Muscle of arm (tissue), 14 donors: ENCODE measurements at places on chromosomes 12 and 14. TPM values are rescaled to one million over a fixed set of nuclear protein-coding genes. Genes with fewer than 3 reads are reported as not detected.

DNA sequence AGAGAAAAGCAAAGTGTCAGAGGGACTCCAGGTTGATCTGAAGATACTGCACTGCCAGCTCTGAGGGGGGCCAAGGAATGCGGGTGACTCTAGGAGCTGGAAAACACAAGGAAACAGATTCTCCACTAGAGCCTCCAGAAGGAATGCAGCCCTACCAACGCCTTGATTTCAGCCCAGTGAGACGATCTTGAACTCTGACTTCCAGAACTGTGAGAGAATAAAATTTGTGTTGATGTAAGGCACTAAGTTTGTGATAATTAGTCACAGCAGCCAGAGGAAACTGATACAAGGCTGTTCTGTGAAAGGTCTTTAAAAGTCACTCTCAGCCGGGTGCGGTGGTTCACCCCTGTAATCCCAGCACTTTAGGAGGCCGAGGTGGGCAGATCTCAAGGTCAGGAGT is 34.2 kb downstream of the CKAP4 start:
- no peak for DNase-seq

Gene HOTAIR
- polyA plus RNA-seq: not detected

DNA sequence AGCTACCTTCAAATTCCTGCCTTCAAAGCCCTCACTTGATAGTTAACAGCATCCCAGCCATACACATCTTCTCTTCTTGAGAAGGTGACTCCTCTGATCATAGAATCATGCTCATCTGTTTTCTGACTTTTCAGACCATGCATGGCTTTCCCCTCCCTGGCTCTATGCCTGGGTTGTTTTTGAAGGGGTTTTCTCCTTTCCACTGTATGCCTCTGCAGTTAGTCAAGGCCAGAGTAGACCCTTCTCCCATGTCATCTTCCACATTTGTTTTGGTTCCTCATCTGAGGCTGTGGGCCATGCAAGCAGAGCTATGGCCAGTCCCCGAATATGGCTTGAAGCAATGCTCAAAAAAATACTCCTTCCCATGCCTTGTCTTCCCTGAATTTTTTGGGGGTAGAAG is 14.3 kb upstream of the MCRS1 start:
- DNase-seq: no peak

Gene FBLN5
- 86.7 TPM for polyA plus RNA-seq

DNA sequence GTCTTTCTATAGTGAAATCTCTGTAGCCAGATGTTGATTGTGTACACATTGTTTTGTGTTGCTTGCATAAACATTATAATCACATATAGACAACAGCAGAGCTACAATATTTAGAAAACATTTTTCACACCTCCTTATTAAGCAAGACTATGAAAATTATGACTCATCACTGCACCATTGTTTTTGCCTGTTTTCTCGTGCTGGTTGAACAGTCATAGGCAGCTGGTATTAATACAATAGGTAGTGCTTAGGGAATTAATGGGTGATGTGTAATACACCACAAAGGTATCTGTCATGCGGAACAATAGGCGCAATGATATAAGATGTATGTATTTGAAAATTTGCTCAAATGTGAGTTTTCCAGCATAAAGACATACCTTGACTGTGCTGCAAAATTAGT is 449.3 kb downstream of the FOXG1 start:
- DNase-seq: no peak

Gene ITPR2
- polyA plus RNA-seq: 4.7 TPM

Gene ARID2
- 21.9 TPM for polyA plus RNA-seq

GRCh38 chr12:24851341-24851740 is 97.6 kb downstream of the BCAT1 start:
- no peak for DNase-seq

DNA sequence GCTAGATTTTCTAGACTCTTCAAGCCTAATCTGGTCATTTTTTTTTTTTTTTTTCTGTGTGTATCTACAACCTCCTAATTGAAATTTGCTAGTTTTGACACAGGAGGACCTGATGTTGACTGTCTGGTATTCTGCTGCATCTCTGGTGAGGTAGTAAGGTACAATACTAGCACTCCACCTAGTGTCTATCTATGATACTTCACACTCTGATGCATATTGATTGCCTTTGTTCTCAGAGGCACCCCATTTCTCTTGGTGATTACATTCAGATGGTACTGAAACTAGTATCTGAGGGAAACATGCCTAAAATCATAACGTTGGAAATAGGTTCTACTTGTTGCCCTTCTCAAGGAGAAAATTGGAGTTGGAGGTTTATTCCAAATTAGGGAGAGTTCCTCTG is 930.5 kb upstream of the NOVA1 start:
- peak; percentile 4 for DNase-seq

- DNase-seq: no peak
Observed at GRCh38 chr14:65938738-65939137, 526.2 kb downstream of the FUT8 start.

DNA sequence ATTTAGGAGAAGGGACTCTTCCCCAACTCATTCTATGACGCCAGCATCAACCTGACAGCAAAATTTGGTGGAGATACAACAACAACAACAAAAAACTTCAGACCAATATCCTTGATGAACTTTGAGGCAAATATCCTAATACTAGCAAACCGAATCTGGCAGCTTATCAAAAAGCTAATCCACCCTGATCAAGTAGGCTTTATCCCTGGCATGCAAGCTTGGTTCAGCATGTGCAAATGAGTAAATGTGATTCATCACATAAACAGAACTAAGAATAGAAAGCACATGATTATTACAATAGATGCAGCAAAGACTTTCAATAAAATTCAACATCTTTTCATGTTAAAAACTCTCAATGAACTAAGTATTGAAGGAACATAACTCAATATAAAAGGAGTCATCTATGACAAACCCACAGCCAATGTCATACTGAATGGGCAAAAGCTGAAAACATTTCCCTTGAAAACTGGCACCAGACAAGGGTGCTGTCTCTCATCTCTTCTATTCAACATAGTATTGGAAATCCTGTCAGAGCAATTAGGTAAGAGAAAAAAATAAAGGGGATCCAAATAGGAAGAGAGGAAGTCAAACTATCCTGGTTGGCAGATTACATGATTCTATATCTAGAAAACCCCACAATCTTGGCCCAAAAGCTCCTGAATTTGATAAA is 233.3 kb downstream of the CCDC59 start:
- DNase-seq: peak; percentile 1

Gene MORN3
- not detected for polyA plus RNA-seq
